Articular chondrocyte of knee joint (primary cell): ENCODE measurements at places on chromosomes 4 and X. TPM values are rescaled to one million over a fixed set of nuclear protein-coding genes. Genes with fewer than 3 reads are reported as not detected.

The ZNF711 gene
- total RNA-seq = 0.39 and 0.86 TPM in 2 replicates

The TGIF2LX gene
- total RNA-seq = not detected in 2 replicates

The TENT5D gene
- not detected in 2 replicates for total RNA-seq

The THAP6 gene
- 21.9 and 23.3 TPM in 2 replicates for total RNA-seq

The GPR173 gene
- 2.2 and 2.8 TPM in 2 replicates for total RNA-seq

The SOX3 gene
- total RNA-seq = not detected in 2 replicates

The SGMS2 gene
- total RNA-seq = 129 and 196 TPM in 2 replicates

The PCDH19 gene
- under 0.01 TPM in 2 replicates for total RNA-seq

The GPM6B gene
- 3.5 and 10.3 TPM in 2 replicates for total RNA-seq

The SASH3 gene
- total RNA-seq = not detected in 2 replicates

The EGFL6 gene
- total RNA-seq = under 0.01 TPM in 1 of 2 replicates, not detected in the other

The CLGN gene
- total RNA-seq = 0.39 and 0.54 TPM in 2 replicates

The GAGE1 gene
- total RNA-seq = not detected in 2 replicates

The POU3F4 gene
- total RNA-seq = not detected in 2 replicates

The NHSL2 gene
- total RNA-seq = 0.26 and 0.32 TPM in 2 replicates

The DRD5 gene
- total RNA-seq = not detected in 2 replicates

The MAGEA1 gene
- total RNA-seq = not detected in 2 replicates

The TEX13C gene
- not detected in 2 replicates for total RNA-seq

The HERC5 gene
- 1.3 and 2.9 TPM in 2 replicates for total RNA-seq

The IL9R gene
- not detected in 2 replicates for total RNA-seq

The EVC2 gene
- 16.2 and 16.7 TPM in 2 replicates for total RNA-seq

The BANK1 gene
- total RNA-seq = 3.1 and 3.4 TPM in 2 replicates

The NCBP2L gene
- total RNA-seq = not detected in 2 replicates

The LGI2 gene
- total RNA-seq = 1.2 and 1.4 TPM in 2 replicates

The CFP gene
- total RNA-seq = 0.11 and 0.13 TPM in 2 replicates

The CXCL11 gene
- total RNA-seq = not detected in 2 replicates

The GPC4 gene
- 0.13 and 0.76 TPM in 2 replicates for total RNA-seq

The RBM47 gene
- 0.52 and 1.4 TPM in 2 replicates for total RNA-seq

The CHIC2 gene
- 57.0 and 76.9 TPM in 2 replicates for total RNA-seq

The ZFP42 gene
- total RNA-seq = not detected in 2 replicates

The RTL3 gene
- 1.4 and 1.6 TPM in 2 replicates for total RNA-seq

The SYP gene
- 0.22 and 0.39 TPM in 2 replicates for total RNA-seq

The NAT8L gene
- total RNA-seq = 0.11 and 0.13 TPM in 2 replicates

The NLGN4X gene
- 8.0 and 9.8 TPM in 2 replicates for total RNA-seq

The STPG2 gene
- total RNA-seq = 0.13 and 0.65 TPM in 2 replicates

The CC2D2A gene
- total RNA-seq = 41.0 and 45.1 TPM in 2 replicates

The XAGE1B gene
- total RNA-seq = not detected in 2 replicates

The ATG4A gene
- total RNA-seq = 9.1 and 11.2 TPM in 2 replicates

The FAM184B gene
- total RNA-seq = not detected in 2 replicates

The DUSP21 gene
- not detected in 2 replicates for total RNA-seq

The DDX53 gene
- total RNA-seq = not detected in 2 replicates

The PABPC4L gene
- total RNA-seq = 0.86 and 2.2 TPM in 2 replicates

The BTC gene
- 1.8 and 2.8 TPM in 2 replicates for total RNA-seq

The NDST3 gene
- not detected in 2 replicates for total RNA-seq

The TMSB15A gene
- 1.0 and 3.6 TPM in 2 replicates for total RNA-seq

The CT45A2 gene
- not detected in 2 replicates for total RNA-seq

The SLC10A6 gene
- 0.11 TPM in 1 of 2 replicates, not detected in the other for total RNA-seq

The NXF2B gene
- total RNA-seq = not detected in 2 replicates

The RAI2 gene
- 3.1 and 4.2 TPM in 2 replicates for total RNA-seq

The SOWAHD gene
- 0.13 and 0.32 TPM in 2 replicates for total RNA-seq
